ENCODE measurements at places on chromosomes 3 and 15.

DNA sequence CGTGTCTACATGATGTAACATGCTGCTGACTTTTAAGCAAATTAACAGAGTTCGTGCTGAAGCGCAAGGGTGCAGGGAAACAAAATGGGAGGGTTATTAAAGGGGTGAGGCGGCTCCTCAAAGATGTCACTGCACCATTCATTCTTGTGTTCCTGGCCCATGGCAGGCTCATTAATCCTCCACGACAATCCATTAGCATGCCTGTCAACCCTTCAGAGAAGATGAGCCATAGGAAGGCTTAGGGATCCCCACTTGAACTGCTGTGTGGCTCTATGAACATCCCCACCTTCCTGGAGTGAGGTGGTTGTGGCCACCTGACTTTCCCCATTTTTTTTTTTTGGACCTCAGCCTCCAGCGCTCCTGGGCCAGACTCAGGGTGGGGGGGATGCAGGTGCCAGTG is 45.8 kb downstream of the IGF1R start:
- DNase-seq = no peak

DNA sequence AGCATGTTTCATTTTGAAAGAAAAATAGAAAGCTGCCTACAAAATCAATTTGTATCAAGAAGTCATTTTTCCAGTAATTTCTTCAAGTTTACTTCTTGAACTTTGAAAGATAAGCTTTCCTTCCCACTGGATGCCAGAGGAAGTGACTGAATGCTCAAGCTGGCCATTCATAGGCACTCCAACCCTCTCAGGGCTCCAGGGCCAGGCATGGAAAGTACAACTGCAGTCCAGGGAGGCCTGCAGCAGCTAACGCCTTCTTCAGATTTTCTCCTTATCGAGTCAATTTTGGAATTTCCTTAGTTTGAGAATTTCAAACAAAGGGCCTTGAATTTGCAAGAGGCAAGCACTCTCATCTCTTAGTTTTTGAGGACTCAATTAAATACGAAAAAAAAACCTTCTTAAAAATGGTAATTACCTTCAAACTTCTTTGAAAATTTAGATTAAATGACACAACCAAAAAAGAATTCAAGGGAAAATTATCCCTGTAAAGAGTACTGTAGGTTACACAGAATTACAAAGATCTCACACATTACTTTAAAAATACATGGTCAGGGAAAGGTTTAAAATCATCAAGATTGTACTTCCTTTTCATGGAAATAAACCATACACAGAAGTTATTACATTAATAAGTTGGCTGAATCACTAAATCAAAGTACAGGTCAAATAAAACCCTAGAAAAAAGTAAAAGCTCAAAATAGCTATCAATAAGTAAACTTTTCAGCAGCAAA is 2.5 kb downstream of the UBP1 start:
- DNase-seq = peak; percentile 54

- DNase-seq = no peak
Measured at GRCh38 chr3:106421426-106421825, 552.6 kb upstream of the CBLB start.

GRCh38 chr3:113753376-113753985 is 6.6 kb downstream of the ATP6V1A start:
- no peak for DNase-seq

- no peak for DNase-seq
Measured at GRCh38 chr15:77871852-77872371, 205.6 kb downstream of the TBC1D2B start.

DNA sequence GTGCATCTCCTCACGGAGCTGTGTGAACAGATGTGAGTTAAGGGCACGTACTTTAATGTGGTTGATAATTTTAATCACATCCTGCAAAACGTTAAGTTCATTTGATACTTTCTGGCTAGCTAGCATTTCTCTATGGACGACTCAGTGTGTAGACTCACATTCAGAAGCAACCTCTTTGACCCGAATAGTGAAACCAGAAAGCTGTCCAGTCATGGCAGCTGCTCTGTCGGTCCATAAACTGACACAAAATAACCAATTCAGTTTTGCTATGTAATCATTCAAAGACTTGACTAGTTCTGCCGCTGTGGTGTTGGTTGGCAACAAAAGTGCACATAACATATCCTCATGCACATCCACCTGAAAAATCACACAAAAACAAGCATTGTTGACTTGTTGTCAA is 3.7 kb upstream of the GFM1 start:
- DNase-seq = no peak

DNA sequence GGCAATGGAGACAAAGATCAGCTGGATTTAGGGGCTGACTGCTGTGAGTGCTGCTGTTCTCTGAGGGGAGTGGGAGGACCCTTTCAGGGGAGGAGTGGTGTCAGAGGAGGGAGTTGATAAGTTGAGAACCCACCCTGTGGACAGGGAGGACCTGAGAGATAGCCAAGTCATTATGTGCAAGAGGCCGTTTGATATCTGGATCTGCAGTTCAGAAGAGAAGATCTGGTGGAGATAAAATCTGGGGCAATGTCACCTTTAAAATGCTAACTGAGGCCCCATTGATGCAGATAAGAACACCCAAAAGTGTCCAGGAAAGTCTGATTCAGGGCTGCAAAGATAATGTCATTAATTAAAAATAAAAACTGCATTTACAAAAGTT is 256.1 kb upstream of the HES1 start:
- DNase-seq = no peak

DNA sequence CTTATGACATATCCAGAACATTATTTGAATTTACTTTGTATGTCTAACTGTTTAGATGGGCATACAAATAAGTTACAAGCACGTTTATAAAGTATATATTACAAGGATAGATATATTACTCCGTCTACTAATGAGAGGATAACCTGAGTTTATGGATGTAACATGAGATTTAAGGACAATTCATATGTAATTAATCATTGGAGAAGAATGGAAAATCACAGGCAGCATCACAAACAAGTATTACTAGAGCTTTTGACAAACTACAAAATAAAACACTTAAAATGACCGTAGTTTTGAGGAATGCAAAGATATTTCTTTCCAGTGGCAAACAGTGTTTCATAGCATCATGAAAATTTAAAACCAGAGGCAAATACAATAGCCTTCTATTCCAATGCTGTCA is 113.8 kb downstream of the ROBO1 start:
- no peak for DNase-seq

DNA sequence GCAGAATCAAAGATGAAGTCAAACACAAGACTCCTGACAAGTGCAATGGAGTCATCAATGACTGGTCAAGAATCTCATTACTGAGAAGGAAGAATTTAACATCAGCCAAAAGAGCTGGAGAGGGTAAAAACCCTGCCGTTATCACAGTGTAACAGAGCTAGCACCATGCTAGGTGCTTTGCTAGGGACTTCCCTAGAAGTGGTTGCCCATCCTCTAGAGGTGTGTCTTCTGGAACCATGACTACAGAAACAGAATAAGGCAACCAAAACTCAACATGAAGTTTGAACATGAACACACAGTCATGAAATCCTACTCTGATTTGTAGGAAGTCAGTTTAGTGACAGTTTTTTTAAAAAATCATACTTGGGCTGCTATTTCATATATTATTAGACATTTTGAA is 9.5 kb downstream of the ACAD11 start:
- no peak for DNase-seq

DNA sequence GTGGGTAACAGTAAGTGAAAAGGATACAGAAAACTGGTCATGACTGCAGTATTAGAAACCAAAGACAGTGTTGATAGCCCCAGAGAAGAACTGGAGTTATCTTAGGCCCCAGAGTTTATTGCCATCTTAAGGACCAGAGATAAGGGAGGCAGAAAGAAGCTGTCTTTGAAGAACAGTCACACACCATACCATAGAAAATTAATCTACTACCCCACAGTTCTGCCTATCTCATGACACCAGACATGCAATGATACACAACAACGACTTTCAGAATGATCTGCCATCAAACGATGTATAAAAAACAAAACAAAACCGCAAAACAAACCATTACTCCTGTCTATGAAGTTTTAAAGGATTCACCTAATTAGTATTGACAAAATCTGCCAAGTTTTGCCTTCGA is 9.6 kb downstream of the CPOX start:
- DNase-seq = no peak

GRCh38 chr3:195106418-195106906 is 164.5 kb downstream of the XXYLT1 start:
- peak; percentile 34 for DNase-seq

DNA sequence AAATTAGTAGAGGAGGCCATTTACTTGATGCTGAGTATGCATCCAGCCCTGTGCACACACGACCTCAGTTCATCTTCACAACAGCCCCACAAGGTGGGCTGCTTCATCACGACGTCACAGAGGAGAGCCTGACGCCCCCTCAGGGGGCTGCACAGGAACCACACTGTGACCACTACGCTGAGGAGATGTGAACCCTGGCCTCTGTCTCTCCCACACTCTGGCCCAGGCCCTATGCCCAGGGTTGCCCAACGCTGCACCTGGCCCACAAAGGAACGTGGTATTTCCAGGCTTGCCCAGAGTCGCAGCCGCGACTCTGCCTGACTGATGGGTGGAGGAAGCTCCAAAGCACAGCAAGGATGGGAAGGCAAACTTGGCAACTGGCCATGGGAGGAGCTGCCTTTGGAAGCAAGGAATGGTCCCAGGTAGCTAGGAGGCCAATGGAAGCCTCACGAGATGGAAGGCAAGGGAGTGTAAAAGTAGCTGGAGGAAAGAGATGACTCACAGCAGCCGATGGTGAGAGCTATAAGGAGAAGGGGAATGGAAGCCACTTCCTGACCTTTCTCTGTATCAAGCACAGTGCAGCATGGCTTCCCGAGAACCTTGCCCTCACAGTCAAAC is 226.0 kb downstream of the KLF13 start:
- DNase-seq = peak; percentile 11

- no peak for DNase-seq
Measured at GRCh38 chr3:105422645-105423044, 55.9 kb downstream of the ALCAM start.

Data from HCEC 1CT (cell line).